Activated T-helper 1 cell treated with anti-CD3 and anti-CD28 coated beads, Interleukin-2, amount 50 U/mL, for 16 hours (primary cell): ENCODE measurements at places on chromosomes 3 and 15.

DNA sequence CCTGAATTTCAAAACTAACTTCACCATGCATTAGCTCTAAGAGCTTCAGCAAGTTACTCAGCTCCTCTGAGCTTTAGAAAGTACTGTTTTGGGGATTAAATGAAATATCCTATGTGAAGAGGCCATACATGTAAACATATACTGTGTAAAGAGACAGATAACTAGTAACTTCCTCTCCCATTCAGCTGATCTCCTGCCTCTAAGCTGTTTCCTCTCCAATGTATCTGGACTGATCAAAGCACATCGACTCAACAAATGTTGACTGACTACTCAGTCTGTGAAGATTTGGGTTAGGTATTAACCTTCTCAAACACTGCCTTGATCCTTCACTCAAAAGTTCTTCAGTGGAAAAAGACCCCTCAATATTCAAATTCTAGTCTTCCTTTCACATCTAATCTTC, 82.0 kb downstream of the BOC start:
- no peak for DNase-seq

GRCh38 chr15:26841514-26841913, 25.3 kb upstream of the GABRA5 start:
- DNase-seq = no peak

GRCh38 chr3:37993820-37994638, 3.4 kb downstream of the VILL start:
- DNase-seq = no peak

DNA sequence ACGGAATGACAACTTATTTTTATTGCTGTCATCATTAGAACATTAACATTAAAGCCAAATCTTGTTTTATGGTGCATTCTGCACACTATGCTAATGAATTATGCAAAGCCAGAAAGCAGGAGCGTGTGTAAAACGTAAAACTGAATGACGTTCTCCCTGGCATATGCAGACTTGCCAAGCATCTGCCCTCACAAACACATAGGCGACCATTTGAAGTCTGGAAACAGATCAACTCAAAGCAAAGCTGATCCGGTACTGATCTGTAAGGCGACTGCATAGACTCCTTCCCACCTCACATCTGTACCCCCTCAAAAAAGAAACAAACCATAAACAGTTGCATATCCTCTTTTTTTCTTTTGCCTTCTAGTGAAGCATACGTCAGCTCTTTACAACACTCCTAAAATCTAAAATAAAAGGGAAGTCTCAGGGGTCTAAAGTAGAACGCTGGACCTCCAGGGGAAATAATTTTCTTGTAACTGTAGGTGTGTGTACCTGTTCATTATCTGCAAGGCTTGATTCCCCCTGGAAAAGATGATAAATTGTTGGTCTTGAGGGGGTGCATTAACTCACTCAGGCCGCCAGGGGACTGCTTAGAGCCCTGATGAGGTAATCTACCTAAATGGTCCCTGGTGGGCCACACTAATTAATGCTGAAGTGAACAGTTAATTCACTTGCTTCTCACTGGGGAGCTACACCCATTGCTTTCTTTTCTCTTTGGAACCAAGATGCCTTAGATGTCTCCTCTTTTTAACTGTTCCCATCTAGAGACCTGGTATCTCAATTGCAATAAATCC, 231.4 kb downstream of the CDIN1 start:
- no peak for DNase-seq

- no peak for DNase-seq
Observed at GRCh38 chr3:140117096-140117526, 182.1 kb downstream of the CLSTN2 start.

GRCh38 chr3:41029356-41029755, 169.9 kb upstream of the CTNNB1 start:
- no peak for DNase-seq

GRCh38 chr3:177567833-177568232, 370.6 kb upstream of the TBL1XR1 start:
- DNase-seq = no peak

DNA sequence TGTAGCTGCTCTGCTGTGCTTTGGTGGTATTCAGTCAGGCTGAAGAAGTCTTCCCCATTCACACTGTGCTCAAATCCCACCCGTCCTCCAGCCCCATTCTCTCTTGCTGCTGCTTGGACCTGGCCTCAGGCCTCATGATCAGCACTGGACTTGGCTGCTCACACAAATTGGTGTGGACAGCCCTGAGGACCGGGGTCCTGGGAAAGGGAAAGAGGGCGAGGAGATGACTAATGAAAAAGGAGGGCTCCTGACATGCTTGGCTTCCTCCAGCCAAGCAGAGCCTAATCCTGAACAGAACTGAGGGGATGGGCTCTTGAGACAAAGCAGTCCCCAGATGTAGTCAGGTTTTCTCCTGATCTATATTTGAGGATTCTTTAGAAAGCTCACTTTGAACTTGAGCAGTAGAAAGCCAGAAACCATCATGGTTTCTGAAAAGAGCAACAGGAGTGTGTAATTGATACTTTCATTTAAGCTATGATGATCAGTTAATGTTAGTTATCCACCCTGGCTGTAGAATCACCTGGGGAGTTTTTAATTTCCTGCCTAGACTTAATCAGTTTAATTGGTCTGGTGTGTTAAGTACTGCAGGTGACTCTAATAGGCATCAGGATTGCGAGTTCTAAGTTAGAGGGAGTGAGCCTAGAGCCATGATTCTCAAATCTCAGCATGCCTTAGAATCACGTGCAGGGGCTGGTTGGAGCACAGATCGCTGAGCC, 79.4 kb upstream of the THBS1 start:
- DNase-seq = no peak

GRCh38 chr3:160106905-160107861, 118.0 kb upstream of the C3orf80 start:
- no peak for DNase-seq

DNA sequence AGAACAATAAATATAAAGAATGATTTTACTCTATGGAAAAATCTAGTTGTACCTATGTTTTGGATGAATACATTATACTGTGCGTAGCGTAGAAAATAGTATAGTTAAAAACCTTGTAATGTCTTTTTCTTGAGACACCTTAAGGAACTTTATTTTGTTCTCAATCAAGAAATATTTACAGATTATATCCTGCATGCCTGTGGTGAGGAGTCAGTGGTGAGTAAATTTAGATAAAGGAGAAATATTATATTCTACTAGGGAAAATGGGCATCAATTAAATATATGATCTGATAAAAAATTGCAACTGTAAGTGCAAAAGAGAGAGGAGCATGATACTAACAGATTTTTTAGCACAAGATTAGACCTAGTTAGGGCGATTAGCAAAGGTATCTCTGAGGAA, 157.7 kb downstream of the RBMS3 start:
- no peak for DNase-seq

GRCh38 chr3:52524258-52524751, 9.4 kb downstream of the NT5DC2 start:
- DNase-seq = no peak

DNA sequence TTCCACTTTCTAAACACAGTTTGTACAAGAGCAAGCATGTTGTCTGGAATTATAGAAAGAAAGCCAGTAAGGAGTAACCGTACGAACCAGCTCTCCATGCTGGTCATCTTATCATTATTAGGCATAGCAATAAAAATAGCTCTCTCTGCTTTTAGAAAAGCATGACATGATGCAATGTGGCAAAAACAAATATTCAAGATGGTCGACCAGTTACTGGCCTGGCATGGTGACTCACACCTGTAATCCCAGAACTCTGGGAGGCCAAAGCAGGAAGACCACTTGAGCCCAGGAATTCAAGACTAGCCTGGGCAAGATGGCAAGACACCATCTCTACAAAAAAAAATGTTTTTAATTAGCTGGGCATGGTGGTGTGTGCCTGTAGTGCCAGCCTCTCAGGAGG, 2.6 kb upstream of the MAP4 start:
- DNase-seq = no peak

DNA sequence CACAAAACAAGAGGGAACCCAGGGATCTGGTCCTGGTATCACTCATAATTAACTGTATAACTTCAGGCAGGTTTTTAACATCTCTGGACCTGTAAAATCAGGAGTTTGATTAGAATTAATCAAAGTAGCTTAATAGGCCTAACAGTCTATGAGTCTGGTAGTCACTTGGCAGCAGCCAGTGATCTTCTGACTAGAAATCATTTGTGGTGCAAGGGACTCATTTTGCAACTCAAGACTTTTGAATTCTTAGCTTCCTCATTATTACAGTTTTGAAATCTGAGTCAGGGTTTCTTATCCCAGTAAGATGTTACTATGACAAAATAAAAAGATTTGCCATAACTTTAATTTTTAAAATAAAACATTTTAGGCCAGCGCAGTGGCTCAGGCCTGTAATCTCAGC, 70.8 kb downstream of the TMCC1 start:
- DNase-seq = no peak

GRCh38 chr3:10808130-10808735, 7.8 kb upstream of the SLC6A11 start:
- no peak for DNase-seq

DNA sequence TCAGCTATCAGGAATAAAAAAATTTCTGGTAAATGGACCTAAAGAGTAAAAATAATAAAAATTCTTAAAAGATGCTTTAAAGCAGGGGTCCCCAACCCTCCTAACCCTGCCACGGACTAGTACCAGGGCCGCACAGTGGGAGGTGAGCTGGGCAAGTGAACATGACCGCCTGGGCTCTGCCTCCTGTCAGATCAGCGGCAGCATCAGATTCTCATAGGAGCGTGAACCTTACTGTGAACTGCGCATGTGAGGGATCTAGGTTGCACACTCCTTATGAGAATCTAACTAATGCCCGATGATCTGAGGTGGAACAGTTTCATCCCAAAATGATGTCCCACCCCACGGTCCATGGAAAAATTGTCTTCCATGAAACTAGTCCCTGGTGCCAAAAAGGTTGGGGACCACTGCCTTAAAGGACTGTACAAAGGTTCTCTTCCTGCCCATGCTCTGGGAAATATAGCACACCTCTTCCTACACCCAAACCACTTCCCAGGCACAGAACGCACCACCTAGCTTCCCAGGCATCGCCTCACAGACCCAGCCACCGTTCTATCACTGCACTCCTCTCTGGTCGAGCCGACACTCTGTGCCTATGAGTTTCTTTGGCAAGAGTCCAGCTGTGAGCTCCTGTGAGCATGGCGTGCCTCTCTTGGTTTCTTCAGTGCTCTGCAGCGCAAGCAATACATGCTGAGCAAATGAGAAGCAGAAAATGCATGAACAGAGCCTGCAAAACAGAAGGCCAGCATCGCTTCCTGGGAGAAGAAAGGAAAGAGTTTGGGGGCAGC, 104.9 kb downstream of the OCA2 start:
- DNase-seq = no peak

GRCh38 chr3:159322322-159322939, 520.6 kb downstream of the MFSD1 start:
- no peak for DNase-seq

DNA sequence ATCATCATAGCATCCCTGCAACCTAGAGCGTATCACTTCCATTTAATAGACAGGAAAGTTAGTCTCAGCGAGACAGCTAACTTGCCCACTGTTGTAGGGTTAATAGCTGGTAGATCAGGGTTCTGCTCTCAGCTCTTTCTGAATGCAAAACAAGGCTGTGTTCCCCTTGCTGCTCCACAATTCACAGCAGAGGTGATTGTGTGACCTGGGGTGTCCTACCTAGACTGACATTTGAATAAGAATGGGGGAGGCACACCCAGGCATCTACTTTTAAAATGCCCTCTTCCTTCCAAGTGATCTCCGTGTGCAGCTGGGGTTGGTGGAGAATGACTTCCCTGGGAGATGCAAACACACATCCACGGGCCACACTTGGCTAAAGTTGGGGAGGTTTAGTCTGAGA, 43.0 kb upstream of the CACNA2D3 start:
- DNase-seq = no peak

- DNase-seq = no peak
Observed at GRCh38 chr15:28955160-28955992, 69.6 kb downstream of the APBA2 start.

GRCh38 chr15:75129788-75130187, 71.9 kb upstream of the C15orf39 start:
- no peak for DNase-seq

DNA sequence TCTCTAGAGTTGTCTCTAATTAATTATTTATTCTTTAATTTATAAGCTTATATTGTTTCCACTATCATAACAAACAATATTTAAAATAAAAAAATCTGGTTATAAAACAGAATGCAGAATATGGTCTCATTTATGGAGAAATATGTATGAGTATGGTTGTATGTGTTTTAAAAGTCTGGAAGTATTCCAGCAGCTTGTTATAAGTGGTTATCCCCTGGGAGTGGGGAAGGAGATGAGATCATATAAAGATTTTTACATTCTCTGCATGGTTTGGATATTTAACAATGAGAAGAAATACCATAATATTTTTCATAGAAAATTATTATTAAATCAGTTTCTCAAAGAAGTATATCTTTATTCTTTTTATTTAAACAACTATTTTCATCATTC, 135.4 kb upstream of the MB21D2 start:
- no peak for DNase-seq

GRCh38 chr15:58604455-58604923, 145.0 kb downstream of the ADAM10 start:
- no peak for DNase-seq

- DNase-seq = no peak
Observed at GRCh38 chr3:5239602-5240001, 52.1 kb downstream of the EDEM1 start.
